NCI-H2081 treated with DMSO at 0.1 percent for 48 hours (cell line): ENCODE measurements at places on chromosomes 3 and 15.

GRCh38 chr15:92853222-92853621 lies 46.9 kb upstream of the CHD2 start:
- no peak for DNase-seq

GRCh38 chr3:105842943-105843342 lies 25.9 kb downstream of the CBLB start:
- DNase-seq: no peak

- DNase-seq: no peak
Observed at GRCh38 chr3:24272875-24273274, 221.8 kb downstream of the THRB start.

DNA sequence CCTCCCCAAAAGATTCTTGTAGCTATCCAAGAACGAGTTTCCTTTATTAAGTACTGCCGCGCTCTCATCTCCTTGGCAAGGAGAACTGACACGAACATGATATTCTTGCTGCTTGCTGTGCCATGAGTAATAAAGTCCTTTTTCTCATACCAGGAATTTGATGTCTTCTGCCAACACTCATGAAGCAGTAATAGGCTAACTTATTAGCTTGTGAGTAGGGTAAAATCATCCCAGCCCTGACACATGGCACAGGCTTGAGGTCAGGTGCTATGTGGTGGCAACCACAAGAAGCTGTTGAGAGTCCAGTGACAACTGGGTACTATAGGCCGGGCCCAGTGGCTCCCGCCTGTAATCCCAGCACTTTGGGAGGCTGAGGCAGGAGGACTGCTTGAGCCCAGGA lies 22.7 kb upstream of the UBXN7 start:
- DNase-seq: no peak

DNA sequence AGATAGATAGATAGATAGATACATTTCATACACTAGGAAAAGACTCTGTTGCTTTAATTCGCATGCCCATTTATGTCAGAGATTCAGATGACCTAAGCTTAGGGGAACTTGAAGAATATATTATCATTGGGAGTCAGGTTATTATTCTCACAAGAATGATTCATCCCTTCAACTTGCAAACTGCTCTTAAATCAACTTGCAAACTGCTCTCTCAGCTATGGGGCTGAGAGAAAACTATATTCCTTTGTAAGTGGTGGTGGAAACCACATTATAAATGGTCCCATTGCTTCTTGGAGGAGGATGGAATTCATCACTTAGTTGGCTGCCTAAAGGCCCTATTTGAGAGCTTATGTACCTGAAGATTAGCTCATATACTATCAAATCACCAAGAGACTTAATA lies 160.9 kb upstream of the STAC start:
- DNase-seq: no peak

DNA sequence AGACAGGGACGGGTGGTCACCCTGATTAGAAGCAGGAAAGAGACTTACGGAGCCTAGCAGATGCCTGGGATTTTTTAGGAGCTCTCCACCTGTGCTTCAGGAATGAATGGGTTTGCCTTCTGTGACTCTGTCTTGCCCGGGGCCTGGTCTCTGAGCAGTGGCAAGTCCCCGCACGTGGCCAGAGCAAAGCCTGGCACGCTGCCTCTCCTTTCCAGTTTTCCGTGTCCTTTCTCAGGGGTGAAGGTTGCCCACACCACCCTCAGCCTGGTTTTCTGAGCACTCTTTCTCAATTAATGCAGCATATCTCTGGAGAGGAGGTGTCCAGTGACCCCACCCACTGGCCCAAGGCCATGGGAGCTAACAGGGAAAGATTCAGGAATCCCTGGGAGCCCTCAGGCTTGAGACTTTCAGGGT lies 14.5 kb upstream of the CHST14 start:
- DNase-seq: no peak

DNA sequence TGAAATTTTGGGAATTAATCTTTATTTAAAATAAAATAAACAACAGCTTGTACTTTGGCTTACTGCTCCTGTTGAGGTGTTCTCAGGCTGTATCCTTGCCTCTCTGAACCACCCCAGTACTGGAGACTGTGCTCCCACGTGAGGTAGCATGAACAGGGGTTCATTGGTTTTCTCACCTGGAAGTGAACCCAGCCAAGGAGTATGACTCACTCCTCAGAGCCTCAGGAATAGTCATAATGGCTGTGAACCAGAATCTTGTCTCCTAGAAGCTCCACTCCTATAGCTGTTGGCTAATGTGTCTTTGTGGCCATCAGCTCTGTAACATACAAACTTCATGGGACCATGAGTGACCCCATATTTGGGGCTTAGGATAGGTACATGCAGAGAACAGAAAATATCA lies 122.5 kb upstream of the ST8SIA2 start:
- DNase-seq: no peak

- no peak for DNase-seq
Observed at GRCh38 chr15:77282333-77282732, 137.6 kb downstream of the PEAK1 start.

GRCh38 chr3:115018694-115019093 lies 128.4 kb downstream of the ZBTB20 start:
- no peak for DNase-seq

DNA sequence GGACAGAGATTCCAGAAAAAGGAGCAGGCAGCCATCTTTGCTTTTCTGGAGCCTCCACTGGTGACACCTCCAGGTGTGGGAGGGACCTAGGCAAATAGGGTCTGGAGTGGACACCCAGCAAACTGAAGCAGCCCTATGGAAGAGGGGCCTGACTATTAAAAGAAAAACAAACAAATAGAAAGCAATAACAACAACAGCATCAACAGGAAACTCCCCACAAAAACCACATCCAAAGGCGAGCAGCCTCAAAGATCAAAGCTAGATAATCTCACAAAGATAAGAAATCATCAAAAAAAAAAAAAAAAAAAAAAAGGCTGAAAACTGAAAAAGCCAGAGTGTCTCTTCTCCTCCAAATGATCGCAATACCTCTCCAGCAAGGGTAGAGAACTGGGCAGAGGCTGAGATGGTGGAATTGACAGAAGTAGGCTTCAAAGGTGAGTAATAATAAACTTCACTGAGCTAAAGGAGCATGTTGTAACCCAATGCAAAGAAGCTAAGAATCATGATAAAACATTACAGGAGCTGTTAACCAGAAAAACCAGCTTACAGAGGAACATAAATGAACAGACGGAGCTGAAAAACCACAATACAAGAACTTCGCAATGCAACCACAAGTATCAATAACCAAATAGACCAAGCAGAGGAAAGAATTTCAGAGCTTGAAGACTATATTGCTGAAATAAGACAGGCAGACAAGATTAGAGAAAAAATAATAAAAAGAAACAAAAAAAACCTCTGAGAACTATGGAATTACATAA lies 225.4 kb downstream of the CTNNB1 start:
- no peak for DNase-seq

- DNase-seq: no peak
Observed at GRCh38 chr3:38609386-38610111, 39.9 kb downstream of the SCN5A start.

DNA sequence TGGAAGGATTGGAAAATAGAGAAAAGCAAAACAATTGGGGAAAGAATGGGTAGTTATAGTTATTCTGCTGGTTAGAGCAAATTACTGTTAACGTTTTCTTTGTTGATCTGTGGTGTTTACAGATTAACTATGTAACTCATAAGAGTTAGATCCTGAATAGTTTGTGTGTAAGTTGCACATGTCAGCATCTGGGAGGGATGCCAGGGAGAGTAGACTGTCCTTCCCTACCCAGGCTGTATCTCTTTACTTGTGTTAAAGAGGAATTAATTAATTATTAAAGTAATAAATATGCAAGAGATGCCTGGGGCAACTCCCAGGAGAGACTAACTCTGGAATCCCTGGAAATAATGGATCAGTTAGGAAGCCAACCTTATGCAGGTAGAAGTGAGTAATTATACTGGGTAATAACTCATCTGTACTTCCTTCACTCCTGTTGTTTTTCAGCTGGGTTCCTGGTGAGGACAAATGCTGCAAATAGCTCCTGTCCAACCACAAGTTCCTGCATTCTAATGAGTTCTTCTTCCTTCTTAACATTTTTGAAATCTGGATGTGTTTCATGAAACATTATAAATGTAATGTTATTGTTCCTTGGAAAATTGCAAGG lies 18.9 kb downstream of the GHRL start:
- no peak for DNase-seq

DNA sequence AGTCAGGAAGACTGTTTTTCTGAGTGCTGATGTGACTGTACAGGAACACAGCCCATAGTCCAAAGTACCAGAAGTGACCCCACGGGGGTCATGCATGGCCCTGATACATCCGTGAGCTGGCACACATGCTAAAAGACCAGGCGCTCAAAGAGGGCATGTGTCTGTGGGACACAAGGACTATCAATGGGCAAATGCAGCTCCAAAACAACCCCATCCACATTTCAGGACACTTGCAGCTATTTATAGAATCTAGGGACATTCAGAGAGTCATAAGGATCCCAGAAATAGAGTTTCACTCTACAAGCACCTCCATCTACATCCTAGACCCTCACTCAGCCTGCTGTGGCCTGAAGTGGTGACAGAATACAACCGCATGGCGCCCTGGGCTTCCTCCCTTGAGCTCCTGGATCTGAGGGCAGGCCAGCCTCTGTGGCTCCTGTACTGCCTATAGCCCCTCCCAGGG lies 17.0 kb downstream of the SLC25A20 start:
- DNase-seq: no peak

DNA sequence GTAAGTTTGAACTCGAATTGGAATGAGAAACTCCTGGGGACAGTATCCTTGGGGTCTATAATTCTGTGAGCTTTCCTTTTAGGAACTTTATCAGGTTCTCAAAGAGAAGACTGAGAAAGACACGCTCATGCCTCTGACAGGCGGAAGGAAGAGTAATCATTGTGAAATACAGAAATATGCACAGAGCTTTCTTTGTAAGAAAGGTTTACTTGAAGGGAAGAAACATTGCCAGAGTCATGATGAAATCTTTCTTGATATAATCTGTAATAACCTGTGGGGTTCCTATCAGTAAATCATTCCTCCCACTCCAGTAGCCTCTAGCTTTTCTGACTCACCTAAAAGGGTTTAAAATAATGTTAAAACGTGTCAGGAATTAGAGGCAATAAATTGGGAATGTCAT lies 83.6 kb upstream of the CCDC39 start:
- DNase-seq: no peak

DNA sequence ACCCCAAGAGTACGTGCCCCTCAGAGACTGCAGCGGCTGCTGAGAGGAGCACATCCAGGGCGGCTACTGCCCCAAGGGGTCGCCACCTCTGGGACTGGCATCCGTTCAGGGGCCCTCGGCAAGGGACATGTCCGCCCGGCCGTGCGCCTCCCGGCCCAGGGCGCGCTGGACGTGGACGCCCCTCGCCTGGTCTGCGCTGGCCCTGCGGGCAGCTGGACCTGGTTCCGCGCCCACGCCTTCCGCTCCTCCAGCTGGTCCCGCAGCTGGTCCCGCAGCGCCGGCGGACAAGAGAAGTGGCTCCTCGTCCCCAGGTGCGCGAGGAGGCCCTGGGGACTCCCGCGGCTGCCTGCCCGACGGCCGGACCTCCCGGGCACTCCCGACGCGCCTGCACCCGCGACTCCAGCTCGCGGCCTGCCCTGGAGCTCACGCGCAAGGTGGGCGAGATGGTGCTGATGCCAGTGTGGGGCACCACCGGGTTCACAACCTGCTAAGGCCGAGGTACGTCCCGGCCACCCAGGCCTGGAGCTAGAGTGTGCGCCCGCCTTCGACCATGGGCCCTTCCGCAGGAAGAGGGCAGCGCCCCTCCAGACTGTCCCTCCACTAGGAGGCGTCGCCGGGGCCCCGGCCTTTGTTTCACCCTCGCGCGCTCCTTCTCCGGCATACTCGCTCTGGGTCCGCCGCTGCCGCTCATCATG lies 14.4 kb upstream of the GP9 start:
- no peak for DNase-seq

- DNase-seq: no peak
Observed at GRCh38 chr15:50824514-50824913, 59.0 kb upstream of the SPPL2A start.

DNA sequence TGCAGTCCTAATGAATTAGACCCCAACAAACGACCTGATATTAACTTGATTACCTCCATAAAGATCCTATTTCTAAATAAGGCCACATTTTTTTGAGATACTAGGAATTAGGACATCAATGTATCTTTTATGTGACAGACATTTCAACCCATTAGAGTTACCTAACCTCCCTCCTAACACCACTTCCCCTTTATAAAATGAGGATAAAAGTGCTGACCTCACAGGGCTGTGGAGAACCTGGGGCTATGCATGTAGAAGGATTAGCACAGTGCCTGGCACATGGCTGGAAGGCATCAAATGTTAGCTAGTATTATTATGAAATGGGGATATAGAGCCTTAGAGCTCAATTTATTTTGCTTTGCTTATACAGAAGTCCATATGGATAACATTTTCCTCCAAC lies 53.5 kb upstream of the LRRN1 start:
- DNase-seq: no peak

- DNase-seq: no peak
Observed at GRCh38 chr3:128068156-128068620, 16.0 kb downstream of the SEC61A1 start.

DNA sequence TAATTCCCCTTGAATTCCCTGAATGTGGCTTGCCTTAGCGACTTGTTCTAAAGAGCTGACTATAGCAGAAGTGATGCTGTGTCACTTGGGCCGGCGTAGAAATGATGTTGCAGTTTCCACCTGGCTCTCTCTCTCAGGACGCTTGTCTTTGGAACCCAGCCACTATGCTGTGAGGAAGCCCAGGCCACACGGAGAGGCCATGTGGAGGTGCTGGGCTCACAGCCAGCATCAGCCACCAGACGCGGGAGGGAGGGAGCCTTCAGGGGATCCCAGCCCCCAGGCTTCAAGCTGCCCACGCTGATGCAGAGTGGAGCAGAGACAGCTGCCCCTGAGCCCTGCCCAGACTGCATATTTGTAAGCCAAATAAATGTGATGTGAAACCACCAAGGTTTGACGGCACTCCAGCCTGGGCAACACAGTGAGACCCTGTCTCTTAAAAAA lies 18.6 kb downstream of the RNU5B-1 start:
- DNase-seq: peak; percentile 31

DNA sequence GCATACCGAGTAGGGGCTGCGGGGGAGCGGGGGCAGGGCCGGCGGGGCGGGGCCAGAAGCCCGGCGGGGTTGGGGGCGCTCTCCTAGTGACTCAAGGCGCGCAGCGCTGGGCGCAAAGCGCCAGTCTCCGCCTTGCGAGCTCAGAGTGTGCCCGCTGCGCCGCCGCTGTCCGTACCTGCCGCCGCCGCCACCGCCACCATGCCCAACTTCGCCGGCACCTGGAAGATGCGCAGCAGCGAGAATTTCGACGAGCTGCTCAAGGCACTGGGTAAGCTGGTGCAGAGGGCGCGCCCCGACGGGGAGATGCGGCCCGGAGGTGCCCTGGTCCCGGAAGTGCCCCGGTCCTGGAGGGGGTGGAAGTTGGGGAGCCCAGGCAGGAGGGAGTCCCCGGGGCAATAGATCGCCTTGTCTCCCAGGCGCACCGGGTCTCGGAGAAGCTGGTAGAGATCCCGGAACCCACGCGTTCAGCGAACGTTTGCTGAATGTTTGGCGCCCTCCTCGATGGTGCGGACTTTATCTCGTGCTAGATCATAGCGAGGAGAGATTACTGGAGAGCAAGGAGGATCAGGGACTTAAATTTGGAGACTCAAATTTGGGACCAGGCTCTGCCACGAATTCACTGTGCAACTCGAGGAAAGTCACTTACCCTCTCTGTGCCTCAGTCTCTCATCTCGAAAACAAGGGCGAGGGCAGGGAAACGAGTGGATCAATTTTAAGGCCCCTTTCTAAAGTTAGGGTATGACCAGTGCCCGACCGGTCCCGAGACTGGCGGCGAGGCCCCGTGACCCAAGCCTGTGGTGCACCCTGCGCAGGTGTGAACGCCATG lies at the start of gene CRABP1:
Gene CRABP1, plus strand, starts transcription at position 123 of the 826 bp plus-strand sequence. Its CDS starts 76 bp downstream, at position 199.
- DNase-seq: no peak

- no peak for DNase-seq
Observed at GRCh38 chr15:27336676-27337075, 365.7 kb downstream of the GABRG3 start.
